Stimulated activated CD4-positive, alpha-beta T cell treated with anti-CD3 and anti-CD28 coated beads, TNF-alpha, amount 100 ng/mL, for 4 hours (primary cell): ENCODE measurements at places on chromosomes 4 and X.

- no peak for DNase-seq
Observed at GRCh38 chr4:1572964-1573720, 111.0 kb downstream of the FAM53A start.

- DNase-seq = no peak
Observed at GRCh38 chr4:78556665-78557064, 5.1 kb downstream of the ANXA3 start.

DNA sequence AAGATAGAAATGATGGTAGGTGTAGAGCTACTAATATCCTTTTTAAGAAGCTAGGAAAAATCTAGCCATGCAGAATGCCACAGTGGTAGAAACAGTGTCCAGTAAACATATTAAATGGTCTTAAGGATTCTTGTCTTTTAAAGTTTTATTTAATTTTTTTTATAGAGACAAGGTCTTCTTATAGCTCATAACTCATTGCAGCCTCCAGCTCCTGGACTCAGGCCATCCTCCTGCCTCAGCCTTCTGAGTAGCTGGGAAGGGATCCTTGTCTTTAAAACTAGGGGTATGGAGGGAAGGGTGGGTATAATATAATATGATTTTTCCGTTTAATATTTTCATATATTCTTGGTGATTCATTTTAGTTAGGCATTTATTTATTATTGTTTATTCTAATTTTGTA lies 3.8 kb downstream of the TMEM165 start:
- DNase-seq = no peak

DNA sequence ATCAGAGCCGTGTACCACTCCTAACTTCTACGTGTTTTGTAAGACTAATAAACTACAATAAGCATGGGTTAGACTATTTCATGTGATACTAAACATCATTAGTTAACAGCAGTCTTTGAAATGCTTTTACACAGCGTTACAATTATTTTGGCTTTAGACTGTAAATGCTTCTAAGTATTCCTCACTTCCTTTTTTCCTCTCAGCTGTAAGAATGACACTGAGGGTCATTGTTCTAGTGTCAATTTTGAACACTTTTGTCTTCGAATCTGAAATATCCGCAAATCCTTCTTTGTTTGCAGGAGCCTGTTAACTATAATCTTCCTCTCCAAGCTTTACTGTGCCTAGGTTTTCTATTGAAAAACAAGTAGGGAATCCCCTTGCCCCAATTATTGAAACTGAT lies 1.5 kb downstream of the ABCE1 start:
- no peak for DNase-seq

GRCh38 chr4:10074767-10075105 lies 41.9 kb downstream of the WDR1 start:
- DNase-seq = no peak

- no peak for DNase-seq
Observed at GRCh38 chr4:1030031-1030430, 18.6 kb downstream of the FGFRL1 start.

GRCh38 chrX:372856-373640 lies 13.7 kb downstream of the PPP2R3B start:
- no peak for DNase-seq

DNA sequence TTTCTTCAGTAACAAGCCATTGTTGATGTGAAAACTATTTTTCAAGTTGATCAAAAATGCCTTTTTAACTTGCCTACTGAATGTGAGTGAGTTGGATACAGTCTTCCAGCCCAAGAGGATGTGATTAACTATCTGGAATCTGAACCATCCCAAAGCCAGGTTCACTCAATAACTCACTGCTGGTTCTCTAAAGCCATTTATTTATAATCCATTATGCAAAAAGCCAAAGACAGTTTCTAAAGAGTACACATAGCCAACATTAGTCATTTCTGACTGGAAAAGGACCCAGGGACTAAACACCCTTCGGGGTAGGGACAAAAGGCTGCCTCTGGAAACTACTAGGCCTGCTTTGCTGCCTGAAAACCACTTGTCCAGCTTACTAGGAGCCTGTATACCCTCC lies 109.6 kb downstream of the SHROOM4 start:
- no peak for DNase-seq

DNA sequence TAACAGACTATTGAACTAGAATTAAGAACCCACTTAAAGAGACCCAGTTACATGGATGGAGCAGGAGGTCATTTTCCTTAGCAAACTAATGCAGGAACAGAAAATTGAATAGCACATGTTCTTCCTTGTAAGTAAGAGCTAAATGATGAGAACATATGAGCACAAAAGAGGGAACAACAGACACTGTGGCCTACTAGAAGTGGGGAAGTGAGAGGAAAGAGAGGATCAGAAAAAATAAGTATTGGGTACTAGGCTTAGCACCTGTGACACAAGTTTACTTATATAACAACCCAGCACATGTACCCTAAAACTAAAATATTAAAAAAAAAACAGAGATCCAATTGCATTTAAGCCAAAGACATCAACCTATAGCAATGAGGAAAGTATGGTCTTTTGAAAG lies 26.2 kb downstream of the ARAP2 start:
- no peak for DNase-seq

GRCh38 chr4:121554382-121554781 lies 142.4 kb downstream of the ANXA5 start:
- DNase-seq = no peak

DNA sequence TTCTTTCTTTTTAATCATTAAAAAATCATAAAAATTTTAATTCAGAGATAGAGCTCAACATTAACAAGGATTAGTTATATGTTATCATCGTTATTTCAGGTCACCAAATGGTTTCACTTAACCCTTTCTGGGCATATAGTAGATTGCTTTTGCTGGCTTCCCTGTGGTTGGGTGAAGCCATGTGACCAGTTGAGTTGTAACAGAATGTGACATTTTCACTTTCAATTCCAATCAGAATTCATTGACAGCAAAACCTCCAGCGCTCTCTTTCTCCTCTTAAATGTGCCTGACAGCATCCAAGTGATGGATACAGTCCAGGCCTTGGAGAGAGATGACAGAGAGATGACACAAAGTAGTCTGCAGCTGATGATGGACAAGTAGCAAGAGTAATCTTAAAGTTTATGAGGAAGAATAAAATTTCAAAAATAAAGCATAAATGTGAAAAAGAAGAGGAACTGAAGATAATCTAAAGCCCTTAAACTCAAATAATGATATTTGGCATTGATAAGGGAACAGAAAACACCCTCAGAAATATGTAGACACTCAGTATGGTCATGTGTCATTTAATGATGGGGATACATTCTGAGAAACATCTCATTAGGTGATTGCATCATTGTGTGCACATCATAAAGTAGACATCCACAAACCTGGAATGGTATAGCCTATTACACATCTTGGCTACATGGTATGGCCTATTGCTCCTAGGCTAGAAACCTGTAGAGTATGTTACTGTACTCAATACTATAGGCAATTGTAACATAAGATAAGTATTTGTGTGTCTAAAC lies 92.3 kb upstream of the QRFPR start:
- DNase-seq = no peak

- DNase-seq = no peak
Observed at GRCh38 chr4:1632109-1633104, 51.7 kb downstream of the FAM53A start.

DNA sequence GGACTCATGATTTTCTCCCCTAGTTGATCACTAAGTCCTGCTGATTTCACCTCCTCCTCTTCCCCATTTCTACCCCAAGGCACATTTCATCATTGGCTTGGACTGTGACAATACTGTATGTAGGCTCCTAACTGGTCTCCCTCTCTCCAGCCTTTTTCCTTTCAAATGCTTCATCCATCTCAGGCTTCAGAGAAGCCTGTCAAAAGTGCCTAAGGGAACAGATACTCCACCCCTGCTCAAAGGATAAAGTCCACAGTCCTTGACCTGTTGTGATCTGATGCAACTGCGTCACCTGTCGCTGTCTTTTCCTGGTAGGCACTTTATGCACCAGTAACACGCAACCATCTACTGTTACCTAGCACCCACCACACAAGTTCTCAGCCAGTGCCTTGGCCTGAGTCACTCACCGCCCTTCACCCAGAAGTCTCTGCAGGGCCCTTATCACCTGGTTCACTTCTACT lies 12.8 kb downstream of the SCARB2 start:
- DNase-seq = no peak

GRCh38 chrX:69324851-69325250 lies 159.6 kb upstream of the PJA1 start:
- no peak for DNase-seq

DNA sequence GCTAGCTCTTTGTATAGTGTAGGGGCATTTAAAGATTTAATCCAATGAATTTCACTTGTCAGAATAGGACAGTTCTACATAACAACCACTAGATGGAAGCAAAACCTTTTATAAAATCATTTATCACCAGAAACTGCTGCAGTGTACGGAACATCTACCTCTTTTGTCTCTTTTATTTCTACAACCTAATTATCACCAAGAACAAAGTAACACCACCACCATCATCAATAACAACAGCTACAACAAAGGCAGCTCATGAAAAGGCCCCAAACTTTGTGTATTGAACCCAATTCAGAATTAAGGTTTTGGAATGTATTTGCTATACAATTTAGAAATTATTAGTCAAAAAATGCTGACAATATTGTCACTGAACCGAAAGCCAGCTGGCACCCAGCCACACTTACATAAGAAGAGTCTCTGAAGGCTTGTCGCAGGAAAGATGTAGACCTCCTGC lies 260.9 kb upstream of the RPS6KA3 start:
- no peak for DNase-seq

DNA sequence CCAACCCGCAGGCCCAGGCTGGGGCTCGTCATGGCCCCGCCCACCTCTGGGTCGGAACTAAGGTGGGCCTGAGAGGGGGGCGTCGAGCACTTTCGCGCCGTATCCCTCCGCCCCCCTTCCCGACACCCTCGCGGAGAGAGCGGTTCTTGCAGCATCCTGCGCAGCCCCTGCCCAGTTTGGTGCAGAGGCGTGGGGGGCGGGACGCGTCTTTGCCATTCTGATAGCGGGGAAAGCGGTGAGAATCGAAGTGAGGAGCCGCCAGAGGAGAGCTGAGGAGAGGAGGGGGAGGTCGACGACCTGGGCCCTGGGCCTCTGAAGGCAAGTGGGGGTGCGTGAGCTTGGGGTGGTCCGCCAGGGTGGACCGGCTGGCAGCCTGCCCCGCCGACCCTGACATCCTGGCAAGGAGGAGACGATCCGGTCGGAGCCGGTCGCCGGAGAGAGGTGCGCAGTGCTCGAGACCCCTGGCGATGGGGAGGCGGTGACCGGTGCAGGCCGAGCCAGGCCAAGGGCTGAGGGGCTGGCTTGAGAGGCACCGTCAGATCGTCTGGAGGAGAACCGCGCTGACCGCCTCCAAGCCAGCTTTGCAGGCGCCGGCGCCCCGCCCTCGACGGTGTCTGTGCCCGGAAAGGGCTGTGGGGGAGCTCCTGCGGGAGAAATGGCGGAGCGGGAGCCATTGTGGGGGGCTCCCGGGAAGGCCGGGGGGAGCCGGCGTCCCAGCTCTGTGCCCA lies 25.5 kb downstream of the GPRASP3 start:
- no peak for DNase-seq

DNA sequence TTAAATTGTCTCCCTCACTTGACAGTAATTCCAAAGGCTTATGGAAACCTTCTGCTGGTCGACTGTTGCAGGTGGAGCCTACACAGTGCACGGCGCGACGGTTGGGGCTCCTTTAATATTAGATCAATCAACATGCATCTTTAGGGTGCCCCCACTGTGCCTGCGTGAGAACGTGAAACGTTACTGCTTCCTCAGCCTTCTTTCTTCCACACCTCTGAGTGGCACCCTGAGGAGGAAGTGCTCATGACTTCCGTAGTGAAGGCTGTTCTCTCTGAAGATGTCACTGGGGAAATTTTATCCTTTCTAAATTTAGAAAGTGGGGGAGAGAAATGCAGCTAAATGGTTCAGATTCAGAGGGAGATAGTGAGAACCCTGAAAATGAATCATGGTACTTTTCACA lies 184.0 kb upstream of the ZFP42 start:
- no peak for DNase-seq

DNA sequence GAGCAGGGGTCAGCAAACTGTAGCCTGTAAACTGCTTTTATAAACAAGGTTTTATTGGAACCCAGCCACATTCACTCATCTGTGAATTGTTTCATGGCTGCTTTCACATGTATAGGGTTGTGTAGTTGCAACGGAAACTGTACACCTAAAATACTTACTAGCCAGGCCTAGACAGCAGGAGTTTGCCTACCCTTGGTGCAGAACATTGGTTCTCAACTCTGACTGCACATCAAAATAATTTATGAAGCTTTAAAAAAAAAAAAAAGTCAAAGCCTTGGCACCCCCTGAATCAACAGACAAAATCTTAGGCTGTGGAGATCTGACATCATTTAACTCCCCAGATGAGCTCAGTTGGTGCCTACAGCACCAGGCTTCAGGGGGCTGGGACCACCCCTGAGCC lies 27.8 kb downstream of the ADGRA3 start:
- no peak for DNase-seq

GRCh38 chr4:86594559-86595425 lies 677 bp downstream of the PTPN13 start:
- no peak for DNase-seq

- DNase-seq = no peak
Observed at GRCh38 chr4:105215609-105216313, 69.1 kb downstream of the TET2 start.

DNA sequence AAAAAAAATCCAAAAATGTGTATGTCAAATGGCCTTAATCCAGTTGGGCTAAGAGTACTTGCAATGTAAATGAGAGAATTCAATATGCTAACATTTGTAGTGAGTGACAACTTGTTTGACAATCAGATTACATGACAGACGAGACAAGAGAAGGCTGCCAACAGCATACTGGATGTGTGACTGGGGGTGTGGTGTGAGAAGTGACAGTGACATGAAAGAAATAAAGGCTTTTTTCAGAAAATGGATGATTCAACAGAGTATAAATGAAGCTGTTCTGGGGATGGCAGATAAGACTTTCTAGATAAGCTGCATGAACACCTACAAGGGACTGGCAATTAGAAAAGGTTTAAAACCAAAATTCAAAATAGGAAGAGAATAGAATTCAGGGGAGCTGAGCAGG lies 143.4 kb downstream of the CENPC start:
- DNase-seq = no peak
